Astrocyte of the spinal cord (primary cell): ENCODE measurements at places on chromosomes 6 and 20.
A peak's percentile ranks its signal among the peaks of the same experiment; 100 is the strongest.

DNA sequence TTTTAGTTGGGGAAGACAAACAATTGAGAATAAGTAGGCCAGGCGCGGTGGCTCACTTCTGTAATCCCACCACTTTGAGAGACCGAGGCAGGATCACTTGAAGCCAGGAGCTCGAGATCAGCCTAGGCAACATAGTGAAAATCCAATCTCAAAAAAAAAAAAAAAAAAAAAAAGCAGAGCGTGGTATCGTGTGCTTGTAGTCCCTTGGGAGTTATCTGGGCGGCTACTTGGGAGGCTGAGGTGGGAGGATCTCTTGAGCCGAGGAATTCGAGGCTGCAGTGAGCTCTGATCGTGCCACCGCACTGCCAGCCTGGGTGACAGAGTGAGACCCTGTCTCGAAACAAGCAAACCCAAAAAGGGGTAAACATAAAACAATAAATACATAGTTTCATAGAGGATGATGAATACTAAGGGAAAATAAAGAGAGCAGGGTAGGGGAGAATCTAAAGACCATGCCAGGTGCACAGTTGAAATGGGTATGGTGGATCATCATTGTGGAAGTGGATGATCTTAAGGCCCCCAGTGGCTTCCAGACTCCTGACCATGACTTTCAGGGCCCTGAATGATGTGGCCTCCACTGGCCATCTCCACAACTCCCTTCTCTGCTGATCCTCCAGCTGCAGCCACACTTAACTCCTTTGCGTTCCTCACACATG lies 947 bp downstream of the POFUT1 start:
- no peak for DNase-seq

- no peak for DNase-seq
These were observed 196.5 kb upstream of the IRAK1BP1 start for GRCh38 chr6:78670802-78671201.

DNA sequence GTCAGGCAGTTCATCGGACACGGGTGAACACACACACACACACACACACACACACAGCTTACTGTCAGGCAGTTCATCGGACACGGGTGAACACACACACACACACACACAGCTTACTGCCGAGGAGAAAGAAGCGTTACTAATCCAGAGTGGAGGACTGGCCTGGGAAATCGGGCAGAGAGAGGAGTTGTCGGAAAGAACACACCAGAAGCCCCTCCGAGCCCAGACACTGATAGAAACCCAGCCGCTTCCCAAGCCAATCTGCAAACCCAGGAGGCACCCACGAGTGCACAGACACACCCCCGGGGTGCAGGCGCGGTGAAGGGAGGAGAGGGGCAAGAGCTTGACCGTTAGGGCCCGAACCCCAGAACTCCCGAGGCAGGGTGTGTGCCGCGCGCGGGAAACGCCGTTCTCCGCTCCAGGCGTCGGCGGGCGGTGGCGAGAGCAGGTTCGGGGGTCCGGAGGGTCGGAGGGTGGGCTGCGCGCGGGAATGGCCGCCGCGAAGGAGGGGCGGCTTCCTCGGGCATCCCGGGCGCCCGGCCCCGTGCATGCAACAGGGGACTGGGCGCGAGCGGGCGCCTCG lies 636 bp downstream of the ELOVL2 start:
- DNase-seq: peak; percentile 29

- no peak for DNase-seq
These were observed 172.4 kb downstream of the MMS22L start for GRCh38 chr6:97110626-97111025.

- no peak for DNase-seq
These were observed 101.4 kb downstream of the PERP start for GRCh38 chr6:138005846-138006245.

GRCh38 chr6:6386010-6386409 lies 65.5 kb upstream of the F13A1 start:
- DNase-seq: peak; percentile 13

- DNase-seq: no peak
These were observed 12.9 kb downstream of the BEND3 start for GRCh38 chr6:107102414-107102805.

DNA sequence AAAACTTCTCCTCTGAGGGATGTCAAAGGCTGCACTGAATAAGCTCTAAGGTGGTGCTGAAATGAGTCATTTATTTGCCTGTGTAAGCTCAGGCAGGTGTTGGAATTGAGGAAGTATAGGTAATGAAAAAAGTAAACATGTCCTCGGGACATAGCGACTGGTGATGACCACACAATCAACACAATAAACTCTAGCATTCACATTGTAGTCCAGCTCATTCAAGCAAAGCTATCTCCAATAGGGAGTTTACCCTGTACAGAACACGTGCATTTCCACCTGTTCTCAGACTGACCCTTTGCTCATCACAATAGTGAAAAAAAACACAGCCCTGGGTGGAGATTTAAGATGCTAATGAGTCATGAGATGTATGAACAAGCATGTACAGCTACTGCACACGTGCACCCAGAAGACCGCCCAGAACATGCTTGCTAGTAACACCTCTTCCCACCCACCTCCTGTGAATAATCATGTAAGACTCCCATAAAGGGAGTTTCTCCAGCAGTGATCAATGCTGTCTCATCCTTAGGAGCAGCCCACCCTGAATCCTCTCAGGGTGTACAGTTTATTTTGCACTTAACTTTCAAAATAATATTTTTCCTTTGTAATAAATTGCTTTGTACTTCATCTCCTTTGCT lies 33.0 kb upstream of the POU5F1 start:
- no peak for DNase-seq

DNA sequence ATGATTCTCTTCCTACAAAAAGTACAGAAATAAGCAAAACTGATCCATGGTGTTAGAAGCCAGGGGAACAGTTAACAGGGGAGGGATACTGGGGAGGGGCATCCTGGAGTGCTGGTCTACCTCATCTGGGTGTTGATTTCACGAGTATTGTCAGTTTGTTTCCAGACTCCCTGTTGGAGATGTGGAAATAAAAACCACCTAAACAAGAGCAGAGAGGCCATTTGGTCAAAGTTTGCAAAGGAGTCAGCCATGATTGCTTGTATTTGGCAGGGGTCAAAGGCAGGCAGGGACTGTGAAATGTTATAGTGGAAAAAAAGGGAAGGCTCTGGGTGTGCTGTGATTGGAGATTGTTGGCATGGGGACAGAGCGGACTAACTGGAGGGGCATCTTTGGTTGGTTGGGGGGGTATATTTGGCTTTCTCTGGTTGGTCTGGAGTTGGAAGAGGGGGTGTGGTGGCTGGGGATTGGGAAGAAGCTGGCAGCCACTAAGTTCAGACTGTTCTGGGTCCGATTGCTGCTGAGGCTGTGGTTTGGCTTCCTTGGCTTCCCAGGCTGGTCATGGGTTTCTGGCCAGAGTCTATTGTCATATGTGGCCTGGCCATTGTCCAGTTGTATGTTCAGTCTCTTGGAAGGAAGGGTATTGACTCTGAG lies 14.9 kb upstream of the PANK2 start:
- peak; percentile 58 for DNase-seq
